Activated T-cell treated with anti-CD3 and anti-CD28 coated beads, Interleukin-2, amount 50 U/mL, for 48 hours (primary cell): ENCODE measurements at places on chromosomes 2 and 18.
A peak's percentile ranks its signal among the peaks of the same experiment; 100 is the strongest.

DNA sequence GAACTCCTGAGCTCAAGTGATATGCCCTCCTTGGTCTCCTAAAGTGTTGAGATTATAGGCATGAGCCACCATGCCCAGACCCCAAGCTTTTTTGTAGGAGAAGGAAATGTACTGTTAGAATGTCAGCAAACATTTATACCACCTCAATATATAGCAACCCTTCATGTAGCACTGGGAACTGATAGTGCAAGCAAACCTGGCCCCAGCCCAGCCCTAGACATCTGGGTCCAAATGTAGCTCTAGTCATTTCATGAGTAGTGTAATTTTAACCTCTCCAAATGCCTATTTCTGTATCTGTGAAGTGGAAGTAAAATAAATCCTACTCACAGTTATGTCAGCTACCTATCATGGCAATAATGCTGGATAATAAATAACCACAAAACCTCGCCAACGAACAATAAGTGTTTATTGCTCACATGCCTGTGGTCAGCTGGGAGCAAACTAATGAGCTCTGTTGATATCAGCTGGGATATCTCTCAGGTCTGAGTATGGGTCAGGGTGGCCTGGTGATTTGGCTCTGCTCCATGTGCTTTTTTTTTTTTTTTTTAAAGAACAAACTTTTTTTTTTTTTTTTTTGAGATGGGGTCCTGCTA lies 180.4 kb downstream of the CD8B2 start:
- DNase-seq = no peak

- no peak for DNase-seq
Measured at GRCh38 chr2:191995285-191995684, 148.4 kb upstream of the CAVIN2 start.

DNA sequence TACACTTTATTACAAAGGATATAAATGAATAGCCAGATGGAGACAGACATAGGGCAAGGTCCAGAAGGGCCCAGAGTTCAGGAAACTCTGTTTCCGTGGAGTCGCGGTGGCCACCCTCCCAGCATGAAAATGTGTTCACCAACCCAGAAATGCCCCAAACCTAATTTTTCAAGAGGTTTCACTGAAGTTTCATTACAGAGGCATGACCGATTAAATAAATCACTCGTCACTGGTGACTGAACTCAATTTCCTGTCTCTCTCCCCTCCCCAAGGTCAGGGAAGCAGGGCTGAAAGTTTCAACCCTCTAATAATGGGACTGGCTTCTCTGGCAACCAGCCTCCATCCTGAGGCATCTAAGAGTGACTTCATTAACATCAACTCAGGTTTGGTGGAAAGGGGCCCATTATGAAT lies 22.4 kb downstream of the USP40 start:
- no peak for DNase-seq

DNA sequence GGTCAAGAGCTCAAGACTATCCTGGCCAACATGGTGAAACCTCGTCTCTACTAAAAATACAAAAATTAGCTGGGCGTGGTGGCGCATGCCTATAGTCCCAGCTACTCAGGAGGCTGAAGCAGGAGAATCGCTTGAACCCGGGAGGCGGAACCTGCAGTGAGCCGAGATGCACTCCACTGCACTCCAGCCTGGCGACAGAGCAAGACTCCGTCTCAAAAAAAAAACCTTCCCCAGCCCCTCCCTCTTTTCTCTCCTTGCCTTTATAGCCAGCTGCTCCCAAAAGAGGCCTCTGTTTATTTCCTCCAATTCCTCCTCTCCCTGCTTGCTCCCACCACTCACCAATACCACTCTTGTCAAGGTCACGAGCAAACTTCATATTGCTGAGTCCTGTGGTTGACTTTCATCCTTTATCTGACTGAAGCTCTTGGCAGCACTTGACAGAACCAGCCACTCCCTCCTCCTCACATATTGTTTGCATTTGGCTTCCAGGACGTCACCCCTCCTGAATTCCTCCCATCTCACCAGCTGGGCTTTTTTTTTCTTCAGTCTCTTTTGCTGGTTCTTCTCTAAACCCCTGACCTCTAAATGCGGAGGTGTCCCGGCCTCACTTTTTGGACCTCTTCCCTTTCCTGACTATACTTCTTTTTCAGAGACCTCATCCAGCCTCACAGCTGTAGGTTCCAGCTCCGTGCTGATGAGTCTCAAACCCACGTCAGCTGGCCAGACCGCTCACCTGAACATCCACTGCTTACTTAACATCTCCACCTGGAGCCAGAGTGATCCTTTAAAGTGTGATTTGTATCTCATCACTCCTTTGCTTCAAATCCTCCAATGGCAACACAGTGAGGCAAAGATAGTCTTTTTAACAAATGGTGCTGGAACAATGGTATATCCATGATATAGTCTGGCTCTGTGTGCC lies 84.6 kb upstream of the CAB39 start:
- no peak for DNase-seq

- DNase-seq = no peak
Measured at GRCh38 chr2:230234122-230234722, 8.7 kb downstream of the SP140 start.

- DNase-seq = no peak
Measured at GRCh38 chr2:42138163-42139015, 30.8 kb upstream of the EML4 start.

DNA sequence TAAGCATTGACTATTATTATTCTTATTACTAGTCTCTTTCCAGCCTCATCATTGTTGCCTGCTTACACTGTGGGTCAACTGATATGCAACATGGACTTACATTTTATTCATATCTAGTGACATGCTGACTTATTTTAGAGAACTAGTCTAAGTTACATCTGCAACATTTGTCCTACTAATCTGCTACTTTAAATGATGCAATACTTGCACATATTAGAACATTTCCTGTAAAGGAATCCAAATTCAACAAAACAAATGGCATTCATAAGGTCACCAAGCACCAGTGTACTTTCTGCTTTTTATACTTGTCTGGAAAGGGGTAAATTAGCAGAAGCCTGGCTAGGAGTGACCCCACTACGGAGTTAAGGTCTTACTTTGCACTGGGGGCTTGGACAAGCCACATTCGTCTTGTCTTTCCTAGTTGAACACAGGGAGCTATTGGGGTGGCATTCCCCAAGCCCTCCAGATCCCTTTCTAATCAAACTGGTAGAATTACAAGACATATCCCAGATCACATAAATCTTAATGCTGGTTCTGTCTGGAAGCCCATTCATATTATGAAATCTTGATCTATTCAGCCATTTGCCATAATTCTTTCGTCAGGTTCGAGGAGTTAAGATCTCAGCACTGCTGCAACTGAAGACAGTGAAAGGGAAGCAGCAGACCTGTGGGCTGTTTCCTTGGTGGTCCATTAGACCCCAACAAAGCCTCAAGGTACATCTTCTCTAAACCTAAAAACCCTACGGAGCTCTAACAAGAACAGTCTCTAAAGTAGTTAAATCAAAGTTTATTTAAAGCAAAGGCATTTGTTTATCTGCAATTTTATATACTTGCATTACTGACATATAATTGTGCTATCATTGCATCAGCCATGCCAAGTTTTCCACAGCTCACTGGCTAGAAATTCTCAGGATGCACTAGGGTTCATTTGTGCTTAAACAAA lies 49.9 kb upstream of the RTN4 start:
- DNase-seq = no peak

DNA sequence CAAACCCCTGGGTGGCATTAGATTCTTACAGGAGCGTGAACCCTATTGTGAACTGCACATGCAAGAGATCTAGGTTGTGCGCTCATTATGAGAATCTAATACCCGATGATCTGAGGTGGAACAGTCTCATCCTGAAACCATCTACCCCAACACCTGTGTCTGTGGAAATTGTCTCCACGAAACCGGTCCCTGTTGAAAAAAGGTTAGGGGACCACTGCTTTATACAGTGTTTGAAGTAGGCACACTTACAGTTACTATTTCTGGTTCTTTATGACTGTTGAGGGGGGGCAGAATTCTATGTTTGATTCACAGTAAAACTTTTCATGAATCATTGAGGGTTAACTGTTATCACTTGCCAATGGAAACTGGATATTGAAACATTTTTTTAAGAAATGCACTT lies 72.0 kb downstream of the RIF1 start:
- peak; percentile 31 for DNase-seq

DNA sequence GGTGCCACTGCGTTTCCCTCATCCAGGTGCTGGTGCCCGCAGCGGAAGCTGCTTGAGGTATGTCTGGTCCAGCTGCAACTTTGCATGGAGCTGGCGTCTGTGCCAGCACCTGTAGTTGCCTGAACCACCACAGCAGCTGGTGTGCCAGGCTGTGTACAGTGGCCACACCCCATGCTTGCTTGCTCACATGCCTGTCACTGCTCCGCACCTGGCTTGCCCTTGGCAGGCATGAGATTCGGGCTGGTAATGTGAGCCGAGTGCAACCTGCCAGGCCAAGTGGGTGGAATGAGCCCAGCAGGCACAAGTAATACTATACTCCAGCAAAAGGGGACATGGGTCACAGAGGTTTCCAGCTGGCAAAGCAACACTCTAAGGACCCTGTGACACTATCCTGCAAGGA lies 1123.3 kb upstream of the ACVR2A start:
- DNase-seq = no peak

DNA sequence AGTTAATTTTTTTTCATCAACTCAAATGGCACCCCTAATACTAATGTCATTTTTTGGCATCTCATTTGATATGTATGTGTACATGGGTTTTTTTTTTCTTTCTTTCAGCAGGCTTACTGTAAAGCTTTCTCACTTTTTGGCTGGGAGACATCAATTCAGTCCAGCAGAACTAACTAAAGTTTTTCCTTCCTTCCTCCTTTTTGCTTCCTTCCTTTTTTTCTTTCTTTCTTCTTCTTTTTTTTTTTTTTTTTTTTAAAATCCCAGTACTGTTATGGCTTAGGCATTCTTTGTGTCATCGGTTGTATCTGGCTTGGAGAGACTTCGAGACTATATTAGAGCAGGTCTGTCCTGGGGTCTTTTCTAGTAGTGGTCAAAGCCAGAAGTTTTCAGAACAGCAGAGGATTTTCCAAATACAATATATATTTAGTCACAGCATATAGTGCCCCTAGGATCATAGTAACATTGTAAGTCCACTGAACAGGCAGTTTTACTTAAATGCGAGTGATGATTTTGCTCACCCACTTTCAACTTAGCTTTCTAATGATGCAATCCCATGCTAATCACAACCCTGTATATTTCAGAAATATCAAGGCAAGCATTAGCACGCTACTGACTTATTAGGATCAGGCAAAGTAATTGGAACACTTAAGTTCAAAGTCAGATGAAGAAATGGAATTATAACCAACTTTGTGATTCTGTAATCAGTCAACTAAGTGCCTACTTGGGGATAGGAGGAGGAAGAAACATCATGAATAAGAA lies 4.0 kb downstream of the KLHL29 start:
- no peak for DNase-seq

DNA sequence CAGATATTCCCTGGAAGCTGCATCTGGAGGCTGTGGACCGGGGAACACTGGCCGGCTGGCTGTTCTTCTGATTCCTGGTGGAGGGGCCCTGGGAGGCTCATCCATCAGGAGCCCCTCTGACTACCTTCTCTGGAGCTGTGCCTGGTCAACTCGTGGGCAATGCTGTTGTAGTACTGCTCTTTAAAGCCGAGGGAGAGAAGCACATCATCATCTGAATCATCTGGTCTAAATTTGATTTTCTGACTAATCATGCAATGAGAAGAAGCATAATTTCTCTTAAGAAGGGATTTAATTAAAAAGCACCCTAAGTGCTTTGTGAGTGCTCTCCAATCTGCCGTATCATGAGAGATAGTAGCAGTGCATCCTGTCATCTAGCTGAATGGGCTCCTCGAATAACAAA lies 229.5 kb downstream of the FHOD3 start:
- DNase-seq = no peak

- DNase-seq = no peak
Measured at GRCh38 chr2:53006980-53007379, 760.6 kb upstream of the CHAC2 start.

GRCh38 chr2:45923701-45924100 lies 272.2 kb downstream of the PRKCE start:
- DNase-seq = no peak

GRCh38 chr2:210667711-210668110 lies 111.3 kb downstream of the CPS1 start:
- DNase-seq = no peak

DNA sequence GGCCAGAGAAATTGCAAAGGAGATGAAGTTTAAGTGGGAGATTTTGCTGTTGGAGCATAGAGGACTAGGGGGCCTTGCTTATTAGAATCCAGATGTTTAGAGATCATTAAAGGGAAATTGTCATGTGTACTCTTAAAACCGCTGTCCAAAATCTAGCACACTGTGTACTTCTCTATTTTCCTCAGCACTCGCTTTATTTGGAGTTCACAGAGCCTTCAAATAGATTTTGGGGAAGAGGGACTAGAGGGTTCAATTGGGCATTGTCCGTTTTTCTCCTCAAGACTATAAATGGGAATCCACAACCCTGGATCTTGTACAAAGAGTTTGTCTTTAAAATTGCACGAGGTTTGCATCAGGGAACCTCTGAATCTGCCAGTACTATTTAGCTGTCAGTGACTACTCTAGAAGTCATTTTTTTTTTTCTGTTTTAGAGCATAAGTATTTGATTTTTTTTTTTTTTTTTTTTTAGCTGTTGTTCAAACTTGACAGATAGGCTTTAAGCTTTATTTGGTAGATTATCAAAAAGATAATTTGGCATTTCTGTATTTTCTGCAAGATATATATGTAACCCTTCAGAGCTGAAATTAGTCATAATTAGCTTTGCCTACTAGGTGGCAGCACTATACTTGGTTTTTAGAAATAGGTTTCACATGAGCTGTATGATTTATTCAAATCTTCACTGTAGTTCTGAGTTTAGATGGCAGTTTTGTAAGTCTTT lies 14.2 kb downstream of the PMS1 start:
- DNase-seq = no peak

DNA sequence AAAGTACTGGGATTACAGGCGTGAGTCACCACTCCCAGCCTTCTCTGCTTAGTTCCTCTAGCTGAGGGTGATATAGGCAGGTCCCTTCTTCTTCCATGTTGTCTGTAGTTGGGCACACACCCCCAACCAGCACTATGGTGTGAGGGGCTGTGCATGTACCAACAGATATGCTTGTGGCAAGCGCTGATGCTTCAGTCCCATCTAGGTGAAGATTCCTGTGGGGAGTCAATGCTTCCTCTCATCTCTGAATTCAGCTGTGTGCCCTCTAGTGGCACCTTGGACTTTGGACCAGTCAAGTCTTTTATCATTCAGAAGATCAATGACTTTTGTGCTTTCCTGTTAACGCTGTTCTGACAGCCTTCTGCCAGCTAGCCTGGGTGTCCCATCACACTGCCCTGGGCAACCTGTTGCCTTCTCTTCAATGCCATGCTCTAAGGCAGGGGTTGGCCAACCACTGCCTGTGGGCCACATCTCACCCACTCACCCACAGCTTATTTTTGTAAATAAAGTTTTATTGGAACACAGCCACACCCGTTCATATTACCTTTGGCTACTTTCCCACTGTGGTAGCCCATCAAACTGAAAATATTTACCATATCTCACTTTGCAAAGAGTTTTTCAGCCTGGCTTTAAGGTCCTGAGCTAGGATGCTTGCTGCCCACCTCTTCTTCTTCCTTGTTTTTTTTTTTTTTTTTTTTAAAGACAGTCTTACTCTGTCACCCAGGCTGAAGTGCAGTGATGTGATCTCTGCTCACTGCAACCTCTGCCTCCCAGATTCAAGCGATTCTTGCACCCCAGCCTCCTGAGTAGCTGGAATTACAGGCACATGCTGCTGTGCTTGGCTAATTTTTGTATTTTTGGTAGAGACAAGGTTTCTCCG lies 51.0 kb downstream of the NPAS2 start:
- DNase-seq = no peak

GRCh38 chr2:127406454-127406853 lies 11.8 kb upstream of the PROC start:
- no peak for DNase-seq

GRCh38 chr18:9902832-9903231 lies 11.0 kb upstream of the VAPA start:
- DNase-seq = no peak
